Stimulated activated CD4-positive, alpha-beta T cell treated with anti-CD3 and anti-CD28 coated beads, Interleukin-4, amount 100 ng/mL, for 48 hours (primary cell): ENCODE measurements at places on chromosomes 12 and 14.

GRCh38 chr12:132244724-132245295 lies 84.6 kb downstream of the GALNT9 start:
- no peak for DNase-seq

DNA sequence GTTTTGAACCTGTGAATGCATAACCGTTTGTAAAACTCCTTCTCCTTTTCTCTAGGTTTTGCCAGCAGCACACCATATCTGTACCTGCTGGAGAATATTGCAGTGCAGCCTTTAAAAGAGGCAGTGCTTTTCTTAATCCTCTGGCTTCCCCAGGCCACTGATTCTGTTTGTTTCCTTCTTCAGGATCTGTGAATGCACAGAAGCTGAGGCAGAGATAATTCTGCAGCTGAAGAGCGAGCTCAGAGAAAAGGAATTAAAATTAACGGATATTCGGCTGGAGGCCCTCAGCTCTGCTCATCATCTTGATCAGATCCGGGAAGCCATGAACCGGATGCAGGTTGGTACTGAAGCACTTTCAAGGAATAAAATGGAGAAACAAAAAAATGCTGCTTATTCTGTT lies 348.7 kb downstream of the NAV3 start:
- no peak for DNase-seq

DNA sequence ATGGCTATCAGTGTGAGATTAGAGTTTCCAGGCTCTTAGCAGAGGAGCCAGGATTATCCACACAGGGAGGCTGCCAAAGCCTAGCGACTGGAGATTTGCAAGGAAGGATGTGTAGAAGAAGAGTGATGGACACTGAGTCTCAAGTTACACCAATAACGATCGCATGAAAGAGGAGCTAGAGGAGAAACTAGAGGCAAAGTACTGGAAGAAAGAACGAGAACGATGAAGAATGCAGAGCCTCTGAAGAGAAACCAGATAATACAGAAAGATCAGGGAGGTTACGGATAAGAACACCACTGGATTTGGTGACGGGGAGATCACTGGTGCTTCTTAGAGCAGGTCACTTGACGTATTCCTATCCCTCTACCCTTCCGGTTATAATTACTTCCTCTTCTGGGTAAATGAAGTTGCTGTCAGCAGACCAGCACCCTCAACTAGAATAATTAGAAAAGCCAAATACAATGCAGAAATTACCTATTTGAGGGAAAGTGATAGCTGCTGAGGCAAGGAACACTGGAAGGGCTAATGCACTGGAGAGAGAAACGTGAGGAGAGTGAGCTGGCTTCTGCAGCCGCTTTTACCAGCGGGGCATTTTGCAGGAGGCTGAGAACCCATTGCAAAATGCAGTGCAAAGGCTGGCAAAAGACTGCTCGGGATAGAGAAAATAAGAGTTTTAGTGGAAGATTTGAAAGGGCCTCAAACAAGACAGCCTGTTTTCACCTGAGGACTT lies 93.1 kb upstream of the HIF1A start:
- DNase-seq, result no peak

GRCh38 chr14:75884198-75884611 lies 97.6 kb downstream of the TGFB3 start:
- DNase-seq, result no peak

- no peak for DNase-seq
Measured at GRCh38 chr14:90733139-90733808, 83.0 kb downstream of the TTC7B start.

GRCh38 chr14:82779301-82779700 lies 1245.6 kb upstream of the SEL1L start:
- DNase-seq, result no peak

- no peak for DNase-seq
Measured at GRCh38 chr12:47164116-47164515, 84.4 kb upstream of the AMIGO2 start.

GRCh38 chr12:121990692-121991603 lies 30.7 kb upstream of the BCL7A start:
- no peak for DNase-seq

DNA sequence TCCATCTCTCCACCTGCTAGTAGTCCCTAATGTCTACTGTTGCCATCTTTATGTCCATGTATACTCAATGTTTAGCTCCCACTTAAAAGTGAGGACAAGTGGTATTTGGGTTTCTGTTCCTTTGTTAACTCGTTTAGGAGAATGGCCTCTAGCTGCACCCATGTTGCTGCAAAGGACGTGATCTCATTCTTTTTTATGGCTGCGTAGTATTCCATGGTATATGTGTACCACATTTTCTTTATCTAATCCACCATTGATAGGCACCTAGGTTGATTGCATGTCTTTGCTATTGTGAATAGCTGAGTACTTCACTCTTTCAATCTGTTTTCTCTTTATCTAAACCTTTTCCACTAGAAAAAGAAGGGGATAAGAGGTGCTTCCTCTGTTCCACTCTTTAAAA lies 130.0 kb downstream of the TMEM117 start:
- DNase-seq, result no peak

DNA sequence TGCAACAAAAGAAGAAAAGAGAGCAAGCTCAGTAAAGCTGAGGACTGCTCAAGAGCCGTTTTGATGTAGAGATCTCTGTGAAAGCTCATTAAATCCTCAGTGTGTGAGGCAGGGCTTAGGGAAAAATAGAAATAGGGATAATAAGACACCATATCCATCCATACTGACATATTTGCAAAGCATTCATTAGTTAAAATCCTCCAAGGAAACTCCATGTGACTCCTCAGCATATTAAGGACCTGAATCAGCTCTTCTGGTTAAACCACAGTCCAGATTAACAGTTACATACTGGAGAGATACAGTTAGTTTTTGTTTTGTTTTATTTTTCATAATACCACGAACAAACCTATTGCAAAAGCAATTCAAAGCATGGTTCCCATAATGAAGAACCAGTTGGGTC lies 288.2 kb downstream of the PAWR start:
- no peak for DNase-seq

GRCh38 chr12:124626971-124627411 lies 59.6 kb upstream of the NCOR2 start:
- DNase-seq, result no peak

- no peak for DNase-seq
Measured at GRCh38 chr14:91796617-91797347, 64.9 kb upstream of the CATSPERB start.

GRCh38 chr14:77206261-77206824 lies 24.7 kb downstream of the TMEM63C start:
- DNase-seq, result no peak

GRCh38 chr12:108326254-108326750 lies 12.8 kb downstream of the CMKLR1 start:
- DNase-seq, result no peak

DNA sequence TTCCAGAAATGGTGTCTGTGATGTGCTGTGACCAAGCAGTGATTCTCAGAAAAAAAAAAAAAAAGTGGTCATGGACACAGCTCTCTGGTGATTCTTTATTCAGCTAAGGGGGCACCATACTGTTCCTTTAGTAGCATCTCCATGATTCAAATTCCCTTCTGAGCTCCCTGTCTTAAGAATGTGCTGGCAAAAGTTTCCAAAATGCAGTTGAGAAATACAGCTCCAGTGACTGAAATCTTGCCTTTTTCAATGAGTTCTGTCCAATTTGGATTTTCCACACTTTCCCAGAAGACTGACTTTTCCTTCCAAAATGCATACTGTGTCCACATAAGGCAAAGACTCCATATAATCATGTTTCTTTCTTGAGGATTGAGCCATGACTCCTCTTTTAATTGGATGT lies 24.3 kb upstream of the CPM start:
- DNase-seq, result no peak

- DNase-seq, result no peak
Measured at GRCh38 chr12:19963972-19964371, 404.4 kb upstream of the PDE3A start.

DNA sequence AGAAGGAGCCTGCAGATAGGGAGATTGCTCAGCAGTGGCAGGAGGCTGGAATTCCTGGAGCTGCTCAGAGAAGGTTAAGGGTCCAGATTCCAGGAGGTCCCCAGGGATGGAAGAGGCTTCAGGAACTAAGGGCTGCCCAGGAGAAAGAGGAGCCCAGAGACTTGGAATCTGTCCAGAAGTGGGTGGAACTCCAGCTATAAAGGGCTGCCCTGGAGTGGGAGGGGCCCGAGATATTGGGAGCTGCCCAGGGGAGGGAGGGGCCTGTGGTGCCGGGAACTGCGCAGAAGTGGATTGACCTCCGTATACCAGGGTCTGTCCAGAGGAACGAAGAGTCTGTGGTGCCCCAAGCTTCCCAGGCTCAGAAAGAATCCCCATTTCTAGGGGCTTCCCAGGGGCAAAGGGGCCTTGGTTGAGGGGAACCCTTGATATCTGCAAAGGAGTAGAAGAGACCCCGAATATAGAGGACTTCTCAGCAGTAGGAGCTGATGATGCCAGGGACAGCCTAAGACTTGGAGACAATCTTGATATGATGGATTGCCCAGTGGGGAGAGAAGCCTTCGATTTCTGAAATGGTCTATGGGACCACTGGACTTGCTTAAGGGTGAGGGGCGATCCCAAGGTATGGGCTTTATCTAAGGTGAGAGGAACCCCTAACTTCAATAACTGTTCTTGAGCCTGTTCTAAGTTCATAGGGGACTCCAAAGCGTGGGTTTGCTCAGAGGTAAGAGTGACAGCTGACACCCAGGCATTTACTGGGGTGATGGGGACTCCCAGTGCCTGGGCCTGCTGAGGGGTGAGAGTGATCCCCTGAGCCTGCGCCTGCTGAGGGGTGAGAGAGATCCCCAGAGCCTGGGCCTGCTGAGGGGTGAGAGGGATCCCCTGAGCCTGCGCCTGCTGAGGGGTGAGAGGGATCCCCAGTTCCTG lies 45.0 kb downstream of the FAM186A start:
- no peak for DNase-seq

- DNase-seq, result no peak
Measured at GRCh38 chr12:54352022-54352531, 12.2 kb downstream of the GPR84 start.

GRCh38 chr12:67319936-67320335 lies 50.8 kb downstream of the CAND1 start:
- DNase-seq, result no peak

DNA sequence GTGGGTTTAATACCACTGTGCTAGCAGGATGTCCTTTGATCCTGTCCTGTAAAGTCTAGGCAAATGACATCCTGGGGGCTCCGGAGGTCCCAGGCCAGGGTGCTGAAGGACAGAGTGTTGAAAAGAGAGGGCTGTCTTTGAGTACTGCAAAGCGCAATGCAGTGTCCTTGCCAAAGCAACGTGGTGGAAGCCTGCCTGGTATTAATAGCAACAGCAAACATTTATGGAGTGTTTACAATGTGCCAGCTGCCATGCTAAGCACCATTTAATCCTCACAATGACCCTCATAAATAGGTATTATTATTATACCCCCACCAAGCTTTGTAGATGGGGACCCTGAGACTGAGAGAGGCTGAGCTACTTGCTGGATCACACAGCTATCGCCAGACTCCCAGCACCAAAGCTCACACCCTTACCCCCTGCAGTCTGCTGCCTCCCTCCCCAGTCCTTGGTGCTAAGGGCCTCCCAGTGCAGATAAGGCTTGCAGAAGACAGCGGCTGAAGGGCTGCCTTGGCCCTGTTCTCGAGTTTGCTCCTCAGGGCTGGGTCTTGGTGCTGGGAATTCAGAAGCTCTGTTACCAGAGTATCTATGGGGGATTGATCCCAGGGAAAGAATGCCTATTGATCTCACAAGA lies 427.7 kb downstream of the FUT8 start:
- no peak for DNase-seq

DNA sequence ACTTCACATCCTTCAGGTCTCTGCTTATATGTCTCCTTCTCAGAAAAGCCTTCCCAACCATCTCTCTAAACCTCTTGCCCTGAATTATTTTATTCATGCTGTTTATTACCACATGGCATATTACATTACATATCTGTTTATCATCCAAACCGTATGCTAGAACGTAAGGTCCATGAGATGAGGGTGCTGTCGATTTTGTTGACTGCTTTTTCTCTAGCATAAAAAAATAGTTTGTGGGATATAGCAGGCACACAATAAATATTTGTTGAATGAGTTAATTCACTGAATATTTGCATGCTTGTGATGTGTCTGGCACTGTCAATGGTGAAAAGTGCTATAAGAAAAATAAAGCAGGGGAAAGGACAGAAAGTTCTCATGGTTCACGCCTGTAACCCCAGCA lies 22.9 kb downstream of the SAMD4A start:
- DNase-seq, result no peak

- DNase-seq, result no peak
Measured at GRCh38 chr14:39395555-39396254, 36.5 kb downstream of the FBXO33 start.

DNA sequence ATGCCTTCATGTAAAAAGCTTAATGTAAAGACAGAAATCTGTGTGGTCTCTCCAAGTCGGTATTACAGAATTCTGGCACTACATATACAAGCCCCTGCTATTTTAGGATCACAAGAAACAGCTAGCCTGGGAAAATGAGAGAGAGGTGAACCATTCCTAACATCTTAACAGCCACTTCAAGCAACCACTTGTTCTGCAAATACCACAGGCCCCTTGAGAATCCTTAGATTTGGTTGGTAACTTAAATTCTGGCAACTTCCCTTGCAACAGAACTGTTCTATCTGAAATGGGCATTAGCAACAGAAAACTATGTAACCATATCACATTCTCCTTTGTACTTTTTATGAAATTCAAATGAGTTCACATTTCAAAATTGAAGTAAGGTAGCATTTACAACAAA lies 68.5 kb downstream of the SPPL3 start:
- no peak for DNase-seq
